ENCODE measurements at places on chromosomes 1 and 21. TPM values are rescaled to one million over a fixed set of nuclear protein-coding genes. Genes with fewer than 3 reads are reported as not detected.

DNA sequence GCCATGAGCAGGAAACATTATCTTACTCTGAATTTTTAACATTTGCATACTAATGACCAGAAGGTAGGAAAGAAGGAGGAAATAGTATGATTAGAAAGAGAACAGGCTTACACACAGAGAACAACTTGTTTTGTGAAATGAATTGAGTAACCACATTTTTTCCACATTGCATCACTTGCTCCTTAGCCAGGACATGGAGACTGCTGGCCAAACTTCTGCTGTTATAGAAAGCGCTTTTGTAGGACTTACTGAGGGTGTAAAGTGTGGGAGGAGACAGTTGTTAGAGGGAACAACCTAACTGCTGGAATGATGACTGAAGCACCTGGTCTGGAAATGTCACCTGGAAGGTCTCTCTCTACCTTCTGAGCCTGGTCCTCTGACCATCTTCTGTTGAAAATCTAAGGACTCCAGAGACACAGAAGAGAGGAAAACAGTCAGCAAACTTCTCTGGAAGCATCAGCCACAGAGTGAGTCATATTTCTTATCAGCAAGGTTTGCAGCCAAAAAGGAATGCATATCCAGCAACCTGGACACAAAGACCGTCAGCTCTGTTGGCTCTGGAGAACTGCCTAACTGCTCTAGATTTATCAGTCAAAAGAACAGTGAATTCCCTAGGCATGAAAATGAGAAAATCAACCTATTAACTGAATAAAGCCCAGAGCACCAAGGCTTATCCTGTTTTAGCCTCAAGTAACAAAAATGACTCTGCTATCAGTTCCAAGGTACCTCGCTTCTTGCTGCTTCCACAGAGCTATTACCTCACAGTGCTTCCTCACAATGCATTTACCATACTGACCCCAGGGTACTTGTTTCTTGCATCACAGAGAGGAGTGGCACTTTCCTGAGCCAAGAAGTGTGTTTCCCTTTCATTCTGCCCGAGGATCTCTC is 88.0 kb upstream of the SLFNL1 start:
- DNase-seq = no peak

DNA sequence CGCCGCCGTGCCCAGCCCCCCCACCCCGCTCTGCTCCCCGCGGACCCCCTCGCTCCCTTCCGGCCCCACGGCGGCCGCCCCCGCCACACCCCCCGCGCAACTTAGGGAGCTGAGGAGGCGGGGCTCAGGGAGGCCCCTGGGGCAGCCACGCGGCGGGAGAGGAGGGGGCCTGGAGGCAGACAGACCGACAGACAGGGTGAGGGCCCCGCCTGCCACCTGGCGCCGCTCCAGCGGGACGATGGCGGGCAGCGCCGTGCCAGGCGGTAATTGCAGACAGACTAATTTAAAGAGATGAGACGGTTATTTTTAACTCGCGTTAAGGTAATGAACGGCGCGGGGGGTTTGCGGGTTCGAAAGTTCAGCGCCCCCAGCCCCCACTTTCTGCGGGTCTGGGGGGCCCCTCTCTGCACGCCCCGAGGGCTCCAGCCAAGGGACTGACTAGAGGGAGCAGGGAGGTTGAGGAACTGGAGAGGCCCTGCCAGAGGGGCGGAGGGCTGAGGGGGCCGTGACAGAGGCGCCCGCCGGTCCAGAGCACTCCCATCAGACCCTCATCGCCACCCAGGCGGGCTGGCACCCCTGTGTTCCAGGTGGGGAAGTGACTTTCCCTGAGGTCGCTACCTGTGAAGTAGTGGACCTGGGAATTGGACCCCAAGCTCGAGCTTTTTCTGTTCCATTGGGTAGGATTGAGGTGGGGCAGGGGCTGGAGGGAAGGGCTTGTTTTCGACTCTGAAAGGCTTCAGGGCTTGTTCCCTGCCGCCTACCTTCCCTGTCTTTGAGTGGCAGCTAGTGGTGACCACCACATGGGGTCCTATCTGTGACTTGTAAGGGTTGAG is 5.4 kb downstream of the FOXO6 start:
- DNase-seq = peak; percentile 64

DNA sequence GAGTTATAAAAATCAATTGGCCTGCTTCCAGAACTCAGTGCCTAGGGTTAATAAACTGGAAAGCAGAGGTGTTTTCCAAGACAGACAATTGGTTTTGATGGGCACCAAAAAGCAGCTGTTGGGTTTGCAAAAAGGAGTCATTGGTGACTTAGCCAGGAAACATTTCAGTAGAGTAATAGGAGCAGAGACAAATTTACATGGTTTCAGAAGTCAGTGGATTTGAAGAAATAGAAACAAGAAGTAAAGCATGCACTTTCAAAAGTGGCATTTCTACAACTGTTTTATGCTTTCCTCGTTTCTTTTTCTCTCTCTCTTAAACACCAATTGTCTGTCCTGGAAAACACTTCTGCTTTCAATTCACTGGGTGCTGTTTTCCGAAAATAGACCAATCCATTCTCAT is 87.8 kb downstream of the GLUL start:
- DNase-seq = no peak

Gene DNALI1
- total RNA-seq = 2.3 TPM

Gene FCRL6
- 0.82 TPM for total RNA-seq

- DNase-seq = no peak
Measured at GRCh38 chr1:162446946-162447345, 35.0 kb upstream of the SH2D1B start.

- no peak for DNase-seq
Measured at GRCh38 chr1:226786550-226786949, 47.5 kb upstream of the ITPKB start.
